GM06990 (cell line): ENCODE measurements at places on chromosomes 12 and 14.

DNA sequence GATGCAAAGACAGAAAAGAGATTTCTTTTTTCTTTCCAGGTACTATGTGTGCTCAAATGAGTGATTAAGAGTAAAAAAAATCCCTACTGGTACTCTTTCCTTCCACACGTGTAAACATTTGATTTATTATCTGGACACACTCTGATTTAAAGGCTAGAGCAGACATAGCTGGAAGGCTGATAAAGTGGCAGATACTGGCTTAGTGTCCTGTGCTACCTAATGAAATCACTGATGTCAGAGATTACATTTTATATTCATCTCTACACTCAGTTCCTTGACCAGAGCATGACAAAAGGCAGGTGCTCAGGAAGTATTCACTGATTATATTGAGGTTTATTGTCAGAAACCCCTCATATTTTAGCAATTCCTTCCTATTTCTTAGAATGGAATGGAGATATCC, 136.6 kb upstream of the SLC38A2 start:
- no peak for DNase-seq

GRCh38 chr14:56416213-56416612, 163.4 kb upstream of the TMEM260 start:
- no peak for DNase-seq

- DNase-seq: no peak
Measured at GRCh38 chr12:18454330-18454729, 193.0 kb downstream of the PIK3C2G start.

- DNase-seq: no peak
Measured at GRCh38 chr12:85509857-85510256, 229.8 kb downstream of the ALX1 start.

DNA sequence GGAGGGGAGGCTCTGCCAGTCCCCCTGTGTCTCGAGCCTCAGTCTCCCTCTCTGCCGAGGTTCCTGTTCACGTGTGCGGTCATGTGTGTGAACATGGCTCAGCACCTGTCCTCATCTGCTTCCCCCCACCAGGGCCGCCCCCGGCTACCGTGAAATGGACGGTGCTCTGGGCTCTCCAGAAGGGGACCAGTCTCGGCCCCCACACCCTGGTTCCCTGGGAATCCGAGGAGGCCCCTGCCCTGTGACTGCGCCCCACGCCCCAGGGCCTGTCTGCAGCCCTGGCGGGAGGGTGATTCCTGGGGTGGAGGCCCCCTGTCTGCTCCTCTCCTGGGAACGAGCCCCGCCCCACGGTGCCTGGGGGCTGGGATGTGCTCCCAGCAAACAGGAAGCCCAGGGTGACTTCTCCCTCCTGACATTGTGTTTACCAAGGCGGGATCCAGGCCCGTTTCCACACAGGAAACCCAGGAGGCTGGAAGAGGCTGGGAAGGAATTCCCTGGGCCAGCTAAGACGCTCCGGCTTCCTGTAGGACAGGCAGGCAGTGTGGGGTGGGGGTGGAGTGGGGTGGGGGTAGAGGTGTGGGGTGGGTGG, 46.6 kb downstream of the KIF26A start:
- no peak for DNase-seq

GRCh38 chr12:68455691-68456345, 123.7 kb upstream of the MDM1 start:
- DNase-seq: no peak
